ENCODE measurements at places on chromosomes 3 and 15.

DNA sequence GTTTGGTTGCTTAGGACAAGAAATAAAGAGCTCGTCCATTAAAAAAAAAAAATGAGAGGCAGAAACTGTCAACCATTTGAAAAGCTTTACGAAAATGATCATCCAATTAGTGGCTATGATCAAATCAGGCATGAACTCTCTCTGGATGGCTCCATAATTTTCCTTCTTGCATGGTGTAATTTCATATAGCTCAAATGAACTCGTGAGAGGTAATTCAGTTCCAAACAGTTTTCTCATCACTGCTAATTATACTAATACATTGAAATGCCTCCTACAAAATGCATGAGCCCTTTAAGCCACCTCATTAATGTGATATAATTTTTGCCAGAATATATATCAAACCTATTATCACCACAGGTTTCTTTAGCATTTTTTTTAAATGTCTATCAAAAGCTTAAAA lies 239.5 kb upstream of the MEIS2 start:
- no peak for DNase-seq

GRCh38 chr3:80351201-80351600 lies 583.4 kb upstream of the ROBO1 start:
- no peak for DNase-seq

GRCh38 chr15:70535955-70536338 lies 227.4 kb downstream of the UACA start:
- DNase-seq: no peak

GRCh38 chr3:101888653-101889052 lies 39.3 kb downstream of the NFKBIZ start:
- DNase-seq: no peak

DNA sequence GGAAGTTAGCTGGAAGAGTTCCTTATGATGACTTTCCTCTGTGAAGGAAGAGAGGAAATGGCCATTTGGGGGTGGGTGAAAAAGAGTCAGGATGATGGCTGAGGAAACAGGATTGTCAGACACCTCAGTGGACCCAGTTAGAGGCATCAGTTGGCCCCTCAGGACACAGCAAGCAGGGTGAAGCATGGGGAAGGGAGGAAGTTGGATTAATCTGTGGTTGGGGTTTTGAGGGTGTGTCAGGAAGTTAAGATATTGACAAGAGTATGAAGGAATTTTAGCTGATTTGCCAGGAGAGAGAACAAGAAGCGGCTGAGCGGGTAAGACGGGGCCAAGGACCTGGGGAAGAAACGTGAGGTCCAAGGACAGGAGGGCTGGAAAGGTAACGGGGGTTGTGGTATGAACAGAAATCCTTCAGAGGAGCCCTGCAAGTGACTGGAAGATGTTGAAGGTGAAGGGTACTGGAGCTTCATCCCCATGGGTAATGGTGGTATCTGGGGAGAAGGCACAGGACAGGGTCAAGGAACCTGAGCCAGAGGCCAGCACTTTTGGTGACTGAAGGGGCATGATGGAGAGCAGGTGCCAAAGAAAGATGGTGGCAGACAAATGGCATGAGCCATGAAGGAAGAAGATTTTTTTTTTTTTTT lies 2.7 kb downstream of the UQCC5 start:
- DNase-seq: no peak

DNA sequence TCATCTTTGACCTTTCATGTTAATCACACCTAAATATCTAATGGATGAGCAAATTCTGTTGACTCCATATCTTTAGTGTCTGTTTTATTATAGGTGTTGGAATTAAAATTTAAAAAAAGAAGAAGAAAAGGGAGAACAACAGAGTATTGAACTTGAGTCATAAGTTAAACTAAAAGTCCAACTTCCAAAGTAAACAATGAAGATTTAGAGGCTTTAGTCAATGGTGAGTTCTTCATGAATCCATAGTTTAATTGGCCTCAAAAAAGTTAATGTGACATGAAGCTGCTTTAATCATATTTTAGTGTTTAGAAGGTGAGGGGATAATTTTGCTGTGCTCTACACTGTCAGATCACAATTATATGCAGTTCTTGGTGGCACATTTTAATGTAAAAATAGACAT lies 288.2 kb upstream of the RORA start:
- DNase-seq: no peak

DNA sequence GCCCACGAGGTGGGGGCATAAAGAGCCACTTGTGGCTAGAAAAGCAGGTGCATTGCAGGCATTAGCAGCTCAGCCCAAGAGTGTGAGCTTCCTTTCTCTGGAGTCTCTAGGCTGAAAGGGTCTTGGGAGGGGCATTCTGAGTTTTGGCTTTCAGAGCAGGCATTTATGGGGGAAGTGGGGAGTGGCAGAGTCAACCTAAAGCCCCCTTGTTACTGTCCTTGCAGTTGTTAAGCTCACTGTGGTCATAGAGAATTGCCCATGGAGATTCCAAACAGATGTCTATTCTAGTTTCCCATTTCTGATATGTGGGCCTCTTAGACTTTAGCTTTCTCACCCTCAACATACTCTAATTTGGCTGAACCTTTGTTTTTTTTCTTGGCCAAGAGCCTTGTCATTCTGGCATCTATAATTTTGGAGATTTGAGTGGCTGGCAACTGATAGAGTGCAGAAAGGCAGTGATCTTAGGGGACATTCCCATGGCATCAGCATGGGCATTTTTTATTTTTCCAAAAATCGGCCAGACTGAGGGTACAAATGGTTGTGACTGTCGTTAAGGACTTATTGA lies 217.9 kb downstream of the THSD4 start:
- DNase-seq: no peak

DNA sequence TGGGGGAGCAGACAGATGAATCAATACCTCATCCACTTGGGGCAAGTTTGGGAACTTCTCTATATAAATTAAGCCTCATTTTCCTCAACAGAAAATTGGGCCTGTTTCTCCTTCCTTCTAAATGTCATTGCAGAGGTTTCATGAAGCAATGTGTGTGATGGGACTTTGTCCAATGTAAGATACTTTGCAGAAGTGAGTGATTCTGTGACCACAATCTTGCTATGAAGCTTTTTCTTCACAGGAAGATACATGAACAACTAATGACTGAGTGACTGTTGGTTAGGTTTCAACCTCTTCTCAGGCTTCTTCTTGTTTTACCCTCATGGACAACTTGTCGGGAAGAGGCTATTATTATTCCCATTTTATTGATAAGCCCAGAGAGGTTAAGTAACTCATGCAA lies 11.0 kb downstream of the TMEM45A start:
- DNase-seq: no peak

- no peak for DNase-seq
Measured at GRCh38 chr3:180018543-180018942, 18.2 kb downstream of the PEX5L start.

DNA sequence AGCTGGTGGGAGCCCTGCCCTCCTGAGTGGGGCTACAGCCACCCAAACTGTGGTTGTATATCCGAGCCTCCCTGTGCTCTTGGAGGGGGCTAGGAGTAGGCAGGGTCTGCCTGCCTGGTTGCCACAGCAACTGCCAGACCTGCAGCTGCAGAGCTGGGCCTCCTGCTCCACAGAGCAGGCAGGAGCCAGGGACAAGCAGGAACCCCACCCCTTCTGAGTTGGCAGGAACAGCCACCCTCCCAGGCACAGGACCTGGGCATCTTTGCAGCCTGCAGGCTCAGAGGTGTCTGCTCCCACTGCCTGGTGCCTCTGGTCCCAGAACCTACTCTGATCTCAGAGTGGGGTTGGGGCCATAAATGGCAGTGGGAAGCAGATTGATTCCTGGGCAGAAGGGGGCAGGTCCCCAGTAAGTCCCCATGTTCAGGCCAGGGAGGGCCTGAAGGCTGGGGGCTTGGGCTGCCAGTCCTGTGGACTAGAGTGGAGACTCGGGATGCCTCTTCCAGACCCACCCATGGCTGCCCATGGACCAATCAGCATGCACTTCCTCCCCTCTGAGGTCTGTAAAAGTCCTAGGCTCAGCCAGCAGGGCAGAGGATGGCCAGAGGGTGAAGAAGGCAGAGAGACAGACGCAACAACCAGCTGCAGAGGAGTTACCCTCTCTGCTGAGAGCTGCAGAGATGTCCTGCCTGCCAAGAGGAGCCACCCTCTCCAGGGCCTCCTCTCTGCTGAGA lies 10.3 kb upstream of the LRRC31 start:
- DNase-seq: no peak

- no peak for DNase-seq
Measured at GRCh38 chr15:98689431-98689861, 41.1 kb downstream of the IGF1R start.

GRCh38 chr3:53749448-53749847 lies 96.8 kb downstream of the CHDH start:
- DNase-seq: no peak

GRCh38 chr3:14371573-14372474 lies 30.6 kb upstream of the SLC6A6 start:
- no peak for DNase-seq

- DNase-seq: no peak
Measured at GRCh38 chr15:94070356-94071295, 160.7 kb upstream of the MCTP2 start.

DNA sequence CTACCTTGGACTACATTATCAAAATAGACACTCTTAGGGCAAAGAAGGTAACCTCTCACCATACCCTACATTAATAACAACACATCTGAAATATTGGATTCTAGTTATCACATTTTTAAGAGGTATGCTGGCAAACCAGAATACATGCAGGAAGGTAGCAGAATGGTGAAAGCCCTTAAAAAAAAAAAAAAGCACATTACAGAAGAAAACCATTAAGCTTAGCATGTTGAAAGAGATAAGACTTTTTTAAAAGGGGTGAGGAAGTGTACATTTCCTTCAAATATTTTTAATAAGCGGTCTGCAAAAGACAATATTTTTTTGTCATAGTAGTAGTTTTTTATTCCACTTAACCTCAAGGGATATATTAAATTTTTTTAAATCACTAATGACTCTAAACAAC lies 46.5 kb upstream of the WDR5B start:
- no peak for DNase-seq

GRCh38 chr15:38378161-38378560 lies 75.8 kb upstream of the FAM98B start:
- DNase-seq: no peak

GRCh38 chr3:8825153-8825825 lies 55.9 kb upstream of the OXTR start:
- no peak for DNase-seq
